ENCODE measurements at places on chromosomes 7 and 10. TPM values are rescaled to one million over a fixed set of nuclear protein-coding genes. Genes with fewer than 3 reads are reported as not detected.
A peak's percentile ranks its signal among the peaks of the same experiment; 100 is the strongest.

DNA sequence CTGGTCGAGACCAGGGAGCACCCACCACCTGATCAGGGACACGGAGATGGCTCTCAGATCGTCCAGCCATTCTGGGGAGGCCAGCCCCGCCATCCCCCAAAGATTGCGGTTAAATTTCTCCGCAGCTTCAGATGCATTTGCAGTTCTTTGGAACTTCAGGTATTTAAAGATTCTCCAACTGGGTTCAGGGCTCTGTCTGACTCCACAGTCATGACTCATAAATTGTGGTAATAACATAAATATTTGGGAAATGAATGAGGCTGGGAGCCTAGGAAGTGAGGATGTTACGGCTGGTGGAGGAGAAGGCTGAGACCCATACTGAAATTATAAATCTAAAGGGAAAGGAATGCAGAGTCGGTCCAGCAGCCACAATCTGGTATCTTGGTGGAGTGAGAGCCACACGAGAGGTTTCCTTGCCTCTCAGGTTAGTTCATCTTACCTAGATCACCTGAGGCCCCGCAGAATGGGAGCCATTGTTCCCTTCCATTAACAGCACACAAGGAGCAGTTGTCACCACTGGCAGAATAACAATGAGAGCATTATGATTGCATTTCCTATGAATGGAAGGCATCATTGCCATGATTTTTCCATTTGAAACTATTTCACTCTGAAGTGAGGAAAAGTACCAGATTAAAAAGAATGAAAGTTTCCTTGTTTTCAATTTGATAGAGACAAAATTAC lies 26.7 kb upstream of the DNAJB6 start:
- no peaks in the 10 kb centered on the region for H3K4me1 ChIP-seq
- no peak overlapping the region for H3K27ac ChIP-seq
- H3K4me3 ChIP-seq, result no peak overlapping the region
- H3K27me3 ChIP-seq, result no peaks in the 10 kb centered on the region

The LIPJ gene
- 0.48 TPM for total RNA-seq

The FAM25A gene
- not detected for total RNA-seq

DNA sequence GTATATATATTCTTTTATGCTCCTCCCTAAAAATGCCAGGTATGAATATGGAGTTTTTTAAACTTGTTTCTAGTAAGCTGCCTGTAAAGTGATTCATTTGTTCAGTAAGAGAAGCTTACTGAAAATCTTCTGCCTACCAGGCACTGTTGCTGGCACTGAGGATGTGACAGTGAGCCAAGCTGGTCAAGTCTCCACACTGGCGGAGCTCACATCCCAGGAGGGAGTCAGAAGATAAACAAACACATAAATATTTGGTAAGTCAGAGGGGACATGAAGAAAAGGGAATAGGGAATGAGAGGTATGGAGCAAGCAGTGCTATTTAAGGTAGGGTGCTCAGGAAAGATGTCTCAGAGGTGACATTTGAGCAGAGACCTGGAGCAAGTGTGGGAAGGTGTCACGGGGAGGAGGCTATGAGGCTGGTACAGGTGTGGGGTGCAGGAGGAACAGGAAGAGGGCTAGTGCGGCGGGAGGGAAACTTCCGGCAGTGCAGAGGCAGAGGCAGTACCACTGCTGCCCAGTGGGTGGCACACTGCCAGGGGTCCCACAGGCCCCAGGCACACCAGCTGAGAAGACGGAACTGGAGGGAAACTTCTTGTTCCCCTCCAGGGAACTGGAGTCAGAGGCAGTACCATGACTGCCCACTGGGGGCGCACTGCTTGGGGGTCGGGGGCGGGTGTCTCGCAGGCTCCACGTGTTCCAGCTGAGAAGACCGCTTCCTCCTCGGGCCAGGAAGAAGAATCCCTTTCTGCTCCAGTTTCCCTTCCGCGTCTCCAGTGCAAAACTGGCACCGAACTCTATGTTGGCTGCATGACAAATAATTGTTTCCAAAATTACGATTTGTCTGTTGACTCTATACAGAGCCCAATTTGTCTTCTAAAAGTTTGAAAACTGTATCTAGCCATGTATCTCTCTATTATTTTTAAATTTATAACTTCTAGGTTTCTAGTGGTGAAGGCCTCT lies 161.0 kb downstream of the TEX36 start:
- H3K27ac ChIP-seq, result no peak overlapping the region
- H3K36me3 ChIP-seq, result no peaks in the 10 kb centered on the region
- DNase-seq, result no peak
- H3K4me1 ChIP-seq, result no peaks in the 10 kb centered on the region
- H3K4me3 ChIP-seq, result no peak overlapping the region

DNA sequence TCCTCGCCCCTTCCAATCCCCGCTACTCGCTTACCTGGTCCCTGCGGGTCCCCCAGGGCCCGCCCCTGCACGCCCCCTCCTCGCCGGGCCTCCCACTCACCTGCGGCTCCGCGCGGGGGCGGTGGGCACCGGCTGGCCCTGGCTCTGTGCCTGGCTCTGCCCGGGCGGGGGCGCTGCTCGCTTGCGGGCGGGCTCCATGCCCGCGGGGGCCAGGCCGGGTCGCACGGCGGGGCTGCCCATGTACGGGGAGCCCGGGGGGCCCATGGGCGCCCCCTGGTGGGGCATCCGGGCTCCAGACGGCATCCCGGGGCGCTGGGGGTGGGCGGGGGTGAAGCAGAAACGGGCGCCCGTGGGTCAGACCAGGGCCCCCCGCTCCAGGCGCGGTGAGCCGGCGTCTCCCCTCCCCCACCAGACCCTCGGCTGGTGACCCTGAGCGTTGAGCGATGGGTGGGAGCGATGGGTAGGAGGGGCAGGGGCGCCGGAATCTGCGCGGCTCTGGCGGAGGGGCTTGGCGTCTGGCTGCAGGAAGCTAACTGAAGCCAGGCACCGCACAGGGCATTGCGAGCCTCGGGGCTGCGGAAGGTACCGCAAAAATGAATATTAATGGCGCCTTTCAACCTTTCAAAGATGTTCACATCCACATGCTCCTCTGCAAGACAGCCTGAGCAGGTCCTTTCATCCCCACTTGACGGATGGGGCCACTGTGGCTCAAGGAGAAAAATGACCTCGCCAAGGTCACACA lies 3.0 kb downstream of the SMARCD3 start:
- H3K36me3 ChIP-seq, result no peaks in the 10 kb centered on the region
- no peaks in the 10 kb centered on the region for H3K27me3 ChIP-seq
- peak overlapping the region; percentile 12 for H3K4me3 ChIP-seq
- H3K4me1 ChIP-seq, result no peaks in the 10 kb centered on the region

DNA sequence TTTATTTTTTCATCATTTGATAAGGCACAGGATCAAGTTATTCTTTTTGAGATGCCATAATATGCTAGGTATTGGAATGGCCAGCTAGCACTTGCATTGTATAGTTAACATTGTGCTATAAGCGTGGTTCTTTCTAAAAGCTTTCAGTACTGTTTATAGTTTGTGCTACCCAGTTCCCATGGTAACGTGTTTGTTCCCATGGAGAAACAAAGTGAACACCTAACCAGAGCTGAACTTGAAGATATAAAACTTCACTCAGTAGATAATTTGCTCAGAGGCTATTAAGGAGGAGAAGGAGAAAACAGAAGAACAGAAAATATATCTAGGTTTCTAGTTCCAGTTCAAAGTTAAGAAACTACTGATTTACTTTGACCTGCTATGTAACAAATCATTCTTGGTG lies 23.6 kb upstream of the ITGB8 start:
- no peak overlapping the region for H3K27ac ChIP-seq
- DNase-seq, result no peak
- H3K27me3 ChIP-seq, result no peaks in the 10 kb centered on the region
- H3K4me3 ChIP-seq, result no peak overlapping the region
- H3K36me3 ChIP-seq, result no peaks in the 10 kb centered on the region
- H3K4me1 ChIP-seq, result no peaks in the 10 kb centered on the region

DNA sequence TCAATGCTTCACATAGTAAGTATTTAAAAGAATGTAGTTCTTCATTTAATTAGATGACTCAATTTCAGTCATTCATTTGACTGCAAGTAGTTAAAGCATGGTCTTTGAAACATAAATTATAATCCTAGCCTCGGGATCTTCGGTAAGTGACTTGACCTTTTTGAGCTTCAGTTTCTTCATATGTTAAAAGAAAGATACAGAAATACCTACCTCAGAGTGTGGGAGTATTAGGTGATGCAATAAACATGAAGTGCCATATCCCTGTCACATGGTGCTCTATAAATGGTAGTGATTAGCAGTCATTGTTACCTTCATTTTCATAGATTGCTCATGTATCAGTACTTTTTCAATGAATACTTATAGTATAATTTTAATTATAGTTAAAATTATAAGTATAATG lies 31.2 kb upstream of the UMAD1 start:
- H3K27me3 ChIP-seq, result no peaks in the 10 kb centered on the region
- H3K27ac ChIP-seq, result no peak overlapping the region

Measured in uterus (tissue), 4 donors.